ENCODE measurements at places on chromosomes 16 and 17.

- no peak for DNase-seq
Measured at GRCh38 chr16:64440421-64440831, 681.4 kb downstream of the CDH11 start.

- no peak for DNase-seq
Measured at GRCh38 chr16:79805621-79806020, 205.1 kb upstream of the MAF start.

DNA sequence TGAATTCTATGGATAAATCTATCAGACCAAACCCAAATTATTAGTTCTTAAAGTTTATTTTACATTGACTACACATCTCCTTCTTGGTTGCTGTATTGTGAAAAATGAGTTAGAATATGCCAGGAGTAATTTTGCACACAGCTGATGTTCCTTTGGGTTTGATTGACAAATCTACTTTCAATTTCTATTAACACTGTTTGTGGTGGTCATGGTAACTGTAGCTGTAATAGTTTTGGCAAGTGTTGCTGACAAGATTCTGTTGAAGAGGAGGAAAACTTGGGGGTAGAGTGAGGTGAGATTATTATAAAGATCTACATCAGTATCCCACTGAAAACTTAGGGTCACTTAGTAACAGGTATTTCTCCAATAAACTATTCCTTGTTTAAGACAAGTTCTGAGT lies 30.3 kb downstream of the MRTFB start:
- DNase-seq = no peak

DNA sequence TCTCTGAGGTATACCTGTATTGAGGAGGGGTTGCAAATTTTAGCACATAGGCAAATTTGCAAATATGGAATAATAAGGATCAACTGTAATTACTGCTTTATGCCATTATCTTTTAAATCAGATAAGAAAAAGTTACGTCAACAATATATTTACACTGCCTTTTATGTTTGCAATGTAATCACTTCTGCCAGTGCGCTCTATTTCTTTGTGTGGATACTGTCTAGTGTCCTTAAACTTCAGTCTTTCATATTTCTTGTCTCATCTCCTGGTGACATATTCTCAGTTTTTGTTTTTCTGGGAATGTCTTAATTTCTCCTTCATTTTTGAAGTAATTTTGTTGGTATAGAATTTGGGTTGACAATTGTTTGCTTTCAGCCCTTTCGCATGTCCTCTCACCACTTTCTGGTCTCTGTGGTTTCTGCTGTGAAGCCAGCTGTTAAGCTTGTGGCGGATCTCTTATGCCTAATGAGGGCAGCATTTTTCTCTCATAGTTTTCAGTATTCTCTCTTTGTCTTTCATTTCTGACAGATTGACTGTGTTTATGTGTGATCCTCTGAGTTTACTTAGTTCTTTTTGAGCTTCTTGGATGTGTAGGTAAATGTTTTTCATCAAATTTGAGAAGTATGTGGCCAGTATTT lies 37.6 kb upstream of the ABCC11 start:
- no peak for DNase-seq

DNA sequence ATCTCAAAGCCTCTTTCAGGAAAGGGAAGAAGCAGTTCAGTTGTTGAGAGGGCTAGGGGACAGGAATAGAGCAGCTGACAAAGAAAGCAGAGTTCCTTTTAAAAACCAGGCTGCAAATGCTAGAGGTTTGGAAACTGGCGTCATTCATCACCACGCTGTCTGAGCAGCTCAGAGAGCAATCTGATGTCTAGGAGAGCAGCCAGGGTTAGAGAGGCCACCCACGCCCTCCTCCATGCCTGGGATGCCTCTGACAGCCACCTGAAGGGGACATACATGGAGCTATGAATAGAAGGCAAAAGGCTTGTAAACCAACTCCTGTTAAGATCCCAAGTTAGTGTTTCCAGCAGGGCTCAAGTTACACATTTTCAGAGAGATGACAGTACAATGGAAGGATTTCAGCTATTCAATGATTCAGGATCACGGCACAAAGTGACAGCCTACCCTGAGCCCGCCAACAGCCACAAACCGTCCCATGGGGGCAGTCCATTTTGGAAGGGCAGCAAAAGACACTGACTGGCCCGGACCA lies 12.4 kb downstream of the RAB5C start:
- DNase-seq = no peak

All from activated CD4-positive, alpha-beta T cell treated with anti-CD3 and anti-CD28 coated beads, Interleukin-2, amount 50 U/mL, for 4 hours (primary cell).